ENCODE measurements at places on chromosomes 12 and 14.

- no peak overlapping the region for H3K4me3 ChIP-seq
- no peaks in the 10 kb centered on the region for H3K36me3 ChIP-seq
- peaks cover 57% of the 10 kb centered on the region for H3K4me1 ChIP-seq
- H3K27ac ChIP-seq, result peak overlapping the region; percentile 62
- no peak for DNase-seq
Observed at GRCh38 chr14:69693801-69694729, 72.9 kb upstream of the SRSF5 start.

DNA sequence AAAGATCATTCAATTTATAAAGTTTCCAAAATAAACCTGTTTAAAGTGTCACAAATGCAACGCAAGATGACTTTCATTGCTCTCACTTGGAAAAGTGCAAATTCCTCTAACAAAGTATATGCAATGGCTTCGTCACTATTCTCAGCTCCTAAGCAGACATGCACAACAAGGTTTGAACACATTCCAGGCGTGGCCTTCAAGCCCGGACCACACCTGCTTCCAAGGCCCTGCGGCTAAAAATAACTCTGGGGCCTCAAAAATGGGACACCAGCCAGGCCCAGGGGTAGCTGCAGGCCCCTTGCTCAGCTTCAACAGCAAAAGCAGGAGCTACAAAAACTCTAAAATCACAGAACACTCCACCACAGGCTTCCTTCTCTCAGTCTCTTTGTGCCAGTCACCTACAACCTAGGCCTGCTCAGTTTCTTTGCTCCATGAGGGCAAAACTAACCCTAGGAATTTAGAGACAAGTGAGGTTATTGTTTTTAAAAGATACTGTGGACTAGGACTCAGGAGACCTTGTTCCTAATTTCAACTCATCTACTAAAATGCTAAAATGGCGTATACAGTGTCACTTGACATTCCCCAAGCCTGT lies 29.3 kb downstream of the DUSP16 start:
- H3K4me3 ChIP-seq, result no peak overlapping the region
- no peaks in the 10 kb centered on the region for H3K27me3 ChIP-seq
- H3K4me1 ChIP-seq, result peaks cover 13% of the 10 kb centered on the region
- DNase-seq, result no peak
- no peak overlapping the region for H3K27ac ChIP-seq
- H3K36me3 ChIP-seq, result no peaks in the 10 kb centered on the region

DNA sequence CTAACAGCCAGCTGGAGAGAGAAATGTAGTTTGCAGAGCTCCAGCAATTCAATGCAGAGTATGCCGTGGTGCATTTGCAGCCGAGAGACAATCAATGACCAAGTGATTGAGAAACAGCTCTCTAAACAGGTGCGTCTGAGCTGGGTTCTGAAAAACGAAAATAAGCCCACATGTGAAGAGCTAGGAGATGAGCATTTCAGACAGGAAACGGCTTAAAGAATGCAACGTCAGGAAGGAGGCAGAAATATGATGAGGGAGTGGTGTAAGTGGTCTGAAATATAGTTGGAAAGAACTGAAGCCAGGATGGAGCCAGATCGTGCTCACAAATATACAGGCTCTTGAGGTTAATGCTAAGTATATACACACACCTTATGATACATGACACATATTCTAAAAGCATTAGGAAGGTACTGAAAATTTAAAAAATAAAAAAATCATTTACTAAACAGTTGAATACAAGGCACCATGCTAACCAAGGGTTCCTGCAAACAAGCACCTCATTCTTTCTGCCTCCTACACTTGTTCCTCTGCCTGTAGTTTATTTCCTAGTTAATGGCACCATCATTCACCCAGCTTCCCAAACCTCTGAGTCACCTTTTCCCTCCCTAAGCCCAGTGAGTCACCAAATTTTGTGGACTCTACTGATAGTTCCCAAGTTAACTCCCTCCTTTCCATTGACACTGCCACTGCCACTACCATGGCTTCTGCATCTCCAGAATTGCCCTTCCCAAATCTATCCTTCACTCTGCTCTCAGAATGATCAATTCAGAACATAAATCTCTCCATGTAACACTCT lies 2.3 kb upstream of the GARIN2 start:
- H3K27ac ChIP-seq, result no peak overlapping the region
- H3K4me3 ChIP-seq, result no peak overlapping the region
- DNase-seq, result no peak
- no peaks in the 10 kb centered on the region for H3K36me3 ChIP-seq
- H3K4me1 ChIP-seq, result peaks cover 8% of the 10 kb centered on the region

DNA sequence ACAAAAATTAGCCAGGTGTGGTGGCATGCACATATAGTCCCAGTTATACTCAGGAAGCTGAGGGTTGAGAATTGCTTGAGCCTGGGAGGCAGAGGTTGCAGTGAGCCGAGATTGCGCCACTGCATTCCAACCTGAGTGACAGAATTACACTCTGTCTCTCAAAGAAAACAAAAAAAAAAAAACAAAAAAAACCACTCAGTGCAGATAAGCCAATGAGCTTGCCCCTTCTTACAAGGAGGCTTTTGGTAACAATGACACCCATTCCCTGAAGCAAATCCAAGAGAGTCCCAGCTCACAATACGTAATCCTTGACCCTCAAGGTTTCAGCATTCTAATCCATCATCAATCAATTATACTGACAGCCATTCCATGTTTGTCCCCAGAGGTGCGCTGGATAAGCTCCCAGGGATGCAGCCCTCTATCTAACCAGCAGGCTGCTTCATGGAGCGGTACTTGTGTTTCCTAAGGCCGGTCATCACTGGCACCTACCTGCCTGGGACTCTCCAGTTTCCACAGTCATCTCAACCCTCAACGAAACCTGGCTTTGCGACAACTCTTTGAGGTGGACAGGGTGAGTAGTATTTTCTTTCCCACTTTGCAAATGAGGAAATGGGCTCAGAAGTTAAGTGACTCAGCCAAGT lies 12.4 kb downstream of the GCN1 start:
- DNase-seq, result no peak
- H3K4me1 ChIP-seq, result no peaks in the 10 kb centered on the region
- no peak overlapping the region for H3K4me3 ChIP-seq
- no peaks in the 10 kb centered on the region for H3K27me3 ChIP-seq
- H3K27ac ChIP-seq, result no peak overlapping the region
- H3K36me3 ChIP-seq, result peaks cover 88% of the 10 kb centered on the region

GRCh38 chr12:40168868-40169267 lies 55.9 kb upstream of the LRRK2 start:
- H3K27ac ChIP-seq, result no peak overlapping the region
- no peak for DNase-seq
- H3K4me1 ChIP-seq, result no peaks in the 10 kb centered on the region
- no peaks in the 10 kb centered on the region for H3K27me3 ChIP-seq
- no peaks in the 10 kb centered on the region for H3K36me3 ChIP-seq

- H3K4me3 ChIP-seq, result peak overlapping the region; percentile 16
- H3K27ac ChIP-seq, result peak overlapping the region; percentile 94
- H3K27me3 ChIP-seq, result no peaks in the 10 kb centered on the region
- H3K36me3 ChIP-seq, result no peaks in the 10 kb centered on the region
- DNase-seq, result no peak
Observed at GRCh38 chr12:9872742-9873141, 3.6 kb upstream of the CLEC2B start.

All from suprapubic skin (tissue), 4 donors.